ENCODE measurements at places on chromosomes 5 and 9.

DNA sequence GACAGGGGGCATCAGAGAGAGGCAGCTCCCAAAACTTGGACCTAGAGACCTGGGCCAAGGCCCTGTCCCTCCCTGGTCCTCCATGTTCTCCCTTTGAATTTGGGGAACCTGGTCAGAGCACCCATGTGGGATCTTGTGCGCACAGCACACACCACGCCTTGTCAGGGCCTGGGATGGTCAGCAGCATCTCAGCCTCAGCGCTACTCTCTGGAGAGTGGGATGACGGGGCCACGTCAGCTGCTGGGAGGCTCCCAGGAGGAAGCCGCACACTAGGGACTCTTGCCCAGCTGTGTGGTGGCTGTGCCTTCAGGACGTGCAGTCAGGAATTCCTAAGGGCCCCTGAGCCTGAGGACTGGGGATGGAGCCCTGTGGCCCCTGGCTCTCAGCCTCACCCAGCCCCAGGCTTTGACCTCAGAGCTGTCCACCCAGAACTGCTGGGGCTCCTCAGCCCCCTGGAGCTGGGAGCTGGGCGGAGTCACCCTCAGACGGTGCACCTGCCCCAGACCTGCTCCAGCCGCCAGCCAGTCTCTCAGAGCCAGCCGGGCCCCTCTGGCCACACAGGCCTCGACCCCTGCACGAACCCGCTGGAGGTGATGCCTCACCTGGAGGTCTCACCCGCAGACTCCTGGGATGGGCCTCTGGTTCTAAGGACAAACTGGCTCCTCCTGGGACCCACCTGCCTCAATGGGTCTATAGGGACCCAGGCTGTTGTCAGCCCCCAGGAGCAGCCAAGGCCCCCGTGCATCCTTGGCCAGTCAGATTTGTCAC lies 38.3 kb upstream of the EGFL7 start:
- DNase-seq: no peak

- DNase-seq: no peak
Measured at GRCh38 chr9:3875361-3876132, 349.7 kb upstream of the RFX3 start.

DNA sequence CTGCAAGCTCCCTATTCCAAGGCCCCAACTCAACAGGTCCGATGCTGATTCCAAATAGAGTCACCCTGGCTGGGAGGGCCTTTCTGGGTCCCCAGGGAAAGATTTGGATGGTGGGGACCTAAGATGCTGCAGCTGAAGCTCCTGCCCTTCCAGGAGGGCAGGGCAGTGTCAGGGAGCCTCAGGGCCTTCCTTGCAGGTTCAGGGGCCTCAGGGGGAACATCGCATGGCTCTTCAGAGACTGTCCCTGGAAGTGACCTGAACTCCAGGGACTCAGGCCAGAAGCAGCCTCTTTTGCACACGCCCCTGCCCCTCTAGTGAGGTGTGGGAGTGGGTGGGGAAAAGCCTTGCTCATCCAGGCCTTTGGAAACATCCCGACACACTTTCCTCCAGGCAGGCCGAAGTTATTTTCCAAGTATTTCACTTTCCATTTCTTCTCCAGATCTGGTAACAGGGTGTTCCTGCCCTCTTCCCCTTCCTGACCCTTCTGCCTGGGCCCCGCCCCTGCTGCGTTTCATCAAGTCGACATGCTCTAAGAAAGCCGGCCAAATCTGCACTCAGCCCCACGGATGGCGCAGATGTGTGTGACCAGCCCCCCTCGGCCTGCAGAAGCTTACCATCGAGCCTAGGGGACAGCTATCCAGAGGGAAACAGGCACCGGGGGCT lies 159.5 kb downstream of the FGF18 start:
- no peak for DNase-seq

DNA sequence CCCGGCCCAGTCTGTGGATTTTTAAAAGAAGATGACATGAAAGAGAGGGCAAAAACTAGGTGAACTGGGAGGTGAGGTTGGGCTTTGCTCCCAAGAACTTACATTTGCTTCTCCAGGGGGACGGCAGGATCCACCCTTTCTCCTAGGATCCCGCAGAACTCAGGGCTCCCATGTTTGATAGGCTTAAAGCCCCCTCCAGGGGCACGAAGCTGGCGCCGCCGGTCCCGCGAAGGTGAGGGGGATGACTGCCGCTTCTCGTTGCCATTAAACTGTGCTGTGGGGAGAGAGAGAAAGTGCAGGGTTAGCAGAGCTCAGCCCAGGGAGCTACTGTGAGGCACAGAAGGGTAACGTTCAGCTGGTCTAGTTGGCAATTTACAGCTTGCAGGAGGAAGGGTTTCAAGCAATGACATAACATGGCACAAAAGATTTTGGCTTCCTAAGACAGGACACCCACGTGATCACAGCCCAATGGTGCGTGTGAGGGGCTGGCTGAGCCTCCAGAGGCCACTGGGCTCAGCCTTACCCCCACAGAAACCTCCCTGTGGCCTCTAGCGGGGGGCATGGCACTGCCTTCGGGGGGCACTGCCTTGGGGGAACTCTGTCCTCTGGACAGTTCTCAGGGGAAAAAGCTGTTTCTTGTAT lies 52.0 kb upstream of the SLC25A51 start:
- DNase-seq: no peak

GRCh38 chr5:134100283-134101091 lies 14.0 kb upstream of the TCF7 start:
- no peak for DNase-seq

DNA sequence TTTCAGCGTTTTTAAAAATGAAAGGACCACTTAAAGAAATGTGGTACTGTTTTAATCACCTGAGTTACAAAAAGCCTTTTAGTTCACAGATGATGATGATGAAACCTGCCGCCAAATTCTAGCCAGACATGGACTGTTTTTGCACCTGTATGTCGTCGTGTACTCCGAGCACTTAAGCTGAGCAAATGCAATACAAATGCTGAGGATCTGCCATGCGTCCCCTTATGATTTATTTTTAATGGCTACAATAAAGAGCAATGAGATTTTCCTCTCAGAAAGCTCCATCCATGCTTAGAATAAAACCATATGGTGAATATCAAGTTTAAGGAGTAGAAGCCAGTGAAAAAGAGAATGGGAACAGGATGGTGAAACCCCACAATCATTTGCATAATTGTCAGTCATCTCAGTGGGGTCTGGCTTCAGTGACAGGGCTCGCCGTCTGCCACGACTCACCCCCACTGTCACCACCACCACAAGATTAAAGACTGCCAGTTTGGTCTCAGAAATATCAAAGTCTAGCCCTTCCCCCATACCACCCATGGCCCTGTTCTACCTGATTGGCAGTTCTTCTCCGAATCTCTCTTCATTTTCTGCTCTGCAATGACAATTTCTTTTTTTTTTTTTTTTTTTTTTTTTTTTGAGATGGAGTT lies 159.9 kb downstream of the GOLPH3 start:
- no peak for DNase-seq

DNA sequence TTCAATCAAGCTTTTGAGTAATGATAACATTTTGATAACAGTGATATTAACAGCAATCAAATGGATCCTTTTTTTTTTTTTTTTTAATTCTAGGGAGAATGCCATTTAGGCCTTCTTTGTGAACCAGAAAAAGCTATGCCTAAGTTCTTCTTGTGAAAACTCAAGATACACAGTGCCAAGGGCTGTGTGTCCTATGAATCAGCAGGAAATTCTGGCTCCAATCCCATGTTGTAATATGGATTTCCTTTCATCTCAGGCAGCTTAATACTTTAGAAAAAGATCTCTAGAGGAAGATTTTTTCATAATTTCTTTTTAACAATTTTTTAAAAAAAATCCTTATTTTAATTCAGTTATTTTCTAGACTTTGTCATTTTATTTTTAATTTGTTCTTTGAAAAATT lies 96.1 kb downstream of the NUDT12 start:
- DNase-seq: no peak

DNA sequence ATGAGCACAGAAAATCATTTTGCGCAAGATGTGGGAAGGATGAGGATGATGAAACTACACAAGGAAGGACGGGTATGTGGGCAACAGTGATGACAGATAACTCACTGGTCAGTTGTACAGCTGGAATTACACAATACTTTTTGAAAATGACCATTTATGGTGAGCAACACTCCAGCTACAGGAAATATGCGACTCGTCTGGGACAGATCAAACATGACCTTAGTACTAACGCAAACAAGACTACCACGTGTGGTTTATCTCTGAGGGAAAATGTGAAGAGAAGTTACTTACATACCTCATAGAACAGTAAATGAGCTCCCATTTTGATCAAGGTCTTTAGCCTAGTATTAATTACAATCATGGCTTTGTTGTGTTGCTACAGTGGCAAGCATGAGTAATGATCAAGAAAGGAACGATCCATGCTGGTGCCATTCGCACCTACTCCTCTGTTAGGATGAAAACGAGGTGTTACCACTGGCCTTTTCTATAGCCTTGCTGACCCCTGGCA lies 456.9 kb downstream of the BNC2 start:
- DNase-seq: peak; percentile 73

DNA sequence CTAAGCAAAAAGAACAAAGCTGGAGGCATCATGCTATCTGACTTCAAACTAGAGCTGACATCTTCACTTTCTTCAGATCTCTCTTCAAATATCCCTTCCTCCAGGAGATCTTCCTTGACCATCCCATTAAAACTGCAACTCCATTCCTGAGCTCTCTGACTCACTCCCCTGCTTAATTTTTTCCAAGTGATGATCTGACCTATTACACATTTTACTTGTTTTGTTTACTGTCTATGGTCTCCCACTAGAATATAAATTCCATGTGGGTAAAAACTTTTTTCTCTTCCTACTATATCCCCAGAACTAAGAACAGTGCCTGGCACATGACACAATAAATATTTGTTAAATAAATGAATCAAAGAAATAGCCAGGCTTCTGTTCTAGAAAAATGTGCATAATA lies 87.5 kb downstream of the SLIT3 start:
- DNase-seq: no peak

- no peak for DNase-seq
Measured at GRCh38 chr9:130693101-130693425, 517 bp upstream of the EXOSC2 start.

GRCh38 chr5:59293700-59294099 lies 599.8 kb downstream of the PDE4D start:
- DNase-seq: no peak

GRCh38 chr5:180703912-180704311 lies 35.9 kb downstream of the OR2Y1 start:
- no peak for DNase-seq

DNA sequence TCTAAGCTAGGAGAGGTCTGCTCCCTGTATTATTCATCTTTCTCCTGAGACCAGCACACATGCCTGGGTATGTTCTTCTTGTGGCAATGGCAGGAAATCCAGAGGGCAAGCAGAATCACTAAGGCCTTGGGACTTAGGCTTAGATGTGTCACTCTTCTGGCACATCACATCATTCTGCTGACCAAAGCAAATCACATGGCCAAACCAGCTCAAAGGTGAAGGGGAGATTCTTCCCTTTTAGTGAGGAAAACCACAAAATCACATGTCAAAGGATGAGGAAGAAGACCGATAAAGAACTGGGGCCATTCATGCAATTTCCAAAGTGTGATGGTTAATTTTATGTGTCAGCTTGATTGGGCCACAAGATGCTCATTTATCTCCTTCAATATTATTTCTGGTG lies 5.7 kb upstream of the AGGF1 start:
- DNase-seq: peak; percentile 23

DNA sequence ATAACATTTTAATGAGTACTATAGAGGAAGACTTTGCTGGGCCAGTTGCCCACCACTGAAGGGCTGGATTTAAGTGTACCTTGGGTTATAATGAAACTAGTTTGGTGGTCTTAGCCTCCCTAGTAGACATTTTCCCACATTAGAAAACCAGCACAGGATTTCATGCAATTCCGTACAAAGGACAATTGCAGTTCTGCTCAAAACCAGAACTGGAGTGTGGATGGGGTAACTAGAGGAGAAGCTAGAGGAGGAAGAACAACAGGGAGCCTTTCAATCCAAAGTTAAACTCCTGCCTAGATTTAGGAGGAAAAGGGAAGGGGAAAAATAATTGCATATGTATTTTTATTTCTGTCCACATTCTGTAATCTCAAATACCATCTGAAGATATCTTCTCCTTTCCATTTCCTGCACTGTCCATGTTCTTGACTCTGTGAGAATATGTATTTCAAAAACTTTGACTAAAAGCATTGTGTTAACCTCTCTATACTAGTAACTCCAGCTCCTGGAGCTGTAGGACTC lies 97.5 kb upstream of the SSBP2 start:
- peak; percentile 32 for DNase-seq

- DNase-seq: no peak
Measured at GRCh38 chr5:20615888-20616563, 628.0 kb upstream of the CDH18 start.

DNA sequence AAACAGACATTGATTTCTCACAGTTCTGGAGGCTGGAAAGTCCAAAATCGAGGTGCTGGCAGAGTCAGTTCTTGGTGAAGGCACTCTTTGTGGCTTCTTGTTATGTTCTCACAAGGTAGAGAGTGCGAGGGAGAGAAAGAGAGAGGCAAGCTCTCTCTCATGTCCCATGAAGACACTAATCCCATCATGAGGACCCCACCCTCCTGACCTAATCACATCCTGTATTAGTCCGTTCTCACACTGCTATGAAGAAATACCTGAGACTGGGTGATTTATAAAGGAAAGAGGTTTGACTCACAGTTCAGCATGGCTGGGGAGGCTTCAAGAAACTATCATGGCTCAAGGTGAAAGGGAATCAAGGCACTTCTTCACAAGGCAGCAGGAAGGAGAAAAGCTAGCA lies 5.7 kb upstream of the AMACR start:
- DNase-seq: no peak

- DNase-seq: peak; percentile 93
Measured at GRCh38 chr9:7910426-7911020, 110.9 kb upstream of the DMAC1 start.

DNA sequence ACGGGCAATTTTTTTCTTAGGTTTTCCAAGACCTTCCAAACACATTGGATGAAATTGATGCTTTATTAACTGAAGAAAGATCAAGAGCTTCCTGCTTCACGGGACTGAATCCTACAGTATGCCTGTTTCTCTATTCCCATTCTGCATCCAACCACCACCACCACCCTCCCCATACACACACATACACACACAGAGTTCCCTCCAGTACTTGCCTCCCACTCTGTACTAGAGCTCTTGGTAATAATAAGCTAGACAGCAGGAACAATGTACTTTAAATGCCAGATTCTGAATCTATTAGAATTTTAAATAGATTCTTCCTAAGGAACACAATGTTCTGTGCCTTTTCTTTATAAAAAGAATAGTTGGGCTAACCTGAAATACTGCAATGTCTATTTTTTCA lies 67.4 kb downstream of the KLF9 start:
- no peak for DNase-seq

DNA sequence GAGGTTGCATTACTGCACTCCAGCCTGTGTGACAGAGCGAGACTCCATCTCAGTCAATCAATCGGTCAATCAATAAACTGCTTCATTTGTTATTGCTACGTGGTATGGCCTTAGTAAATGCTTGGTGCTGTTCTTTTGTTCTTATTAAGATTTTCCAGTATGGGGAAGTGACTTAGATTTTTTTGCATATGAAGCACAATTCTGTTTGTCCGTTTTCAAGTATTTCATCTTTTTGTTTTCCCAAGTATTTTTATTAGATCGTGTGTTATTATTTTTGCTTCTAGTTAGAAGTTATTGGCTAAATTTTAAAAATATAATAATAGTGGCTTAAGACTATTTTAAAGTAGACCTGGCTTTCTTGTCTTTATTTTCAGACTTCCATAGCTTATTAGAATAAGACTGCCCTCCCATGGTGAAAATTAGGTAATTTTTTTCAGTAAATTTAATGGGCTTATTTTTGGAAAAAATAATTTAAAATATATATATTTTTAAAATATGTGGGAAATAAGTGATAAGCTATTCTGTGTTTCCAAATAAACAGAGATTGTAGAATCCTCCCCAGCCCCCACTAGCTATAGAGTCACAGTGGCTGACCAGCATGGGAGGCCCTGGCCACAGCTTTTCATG lies 14.7 kb upstream of the OMD start:
- peak; percentile 40 for DNase-seq

All from OCI-M1 (cell line).